ENCODE measurements at places on chromosomes 1 and 21.

- DNase-seq = no peak
Observed at GRCh38 chr1:25369241-25369640, 31.1 kb downstream of the TMEM50A start.

DNA sequence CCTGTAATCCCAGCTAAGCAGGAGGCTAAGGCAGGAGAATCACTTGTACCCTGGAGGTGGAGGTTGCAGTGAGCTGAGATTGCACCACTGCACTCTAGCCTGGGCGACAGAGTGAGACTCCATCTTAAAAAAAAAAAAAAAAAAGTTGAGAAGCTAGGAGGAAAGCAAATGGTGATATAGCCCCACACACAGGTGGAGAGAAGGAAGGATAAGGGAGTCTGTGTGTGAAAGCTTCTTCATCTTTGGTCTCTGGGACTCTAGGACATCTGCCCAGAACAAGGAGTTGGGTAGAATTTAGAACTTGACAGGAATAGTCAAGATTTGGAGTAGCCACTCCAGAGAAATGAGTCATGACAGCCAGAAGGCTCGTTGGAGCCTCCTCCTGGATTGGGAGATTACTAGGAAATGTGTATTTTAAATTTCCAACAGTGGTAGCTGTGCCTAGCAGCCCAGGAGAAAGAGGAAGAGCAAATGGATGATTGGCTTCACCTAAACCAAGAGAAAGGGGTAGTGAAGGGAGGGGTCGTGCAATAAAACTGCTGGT lies 19.9 kb downstream of the NPL start:
- no peak for DNase-seq

- DNase-seq = no peak
Observed at GRCh38 chr1:244897476-244898254, 33.3 kb upstream of the HNRNPU start.

- DNase-seq = no peak
Observed at GRCh38 chr1:234885601-234886000, 243.0 kb downstream of the TOMM20 start.

DNA sequence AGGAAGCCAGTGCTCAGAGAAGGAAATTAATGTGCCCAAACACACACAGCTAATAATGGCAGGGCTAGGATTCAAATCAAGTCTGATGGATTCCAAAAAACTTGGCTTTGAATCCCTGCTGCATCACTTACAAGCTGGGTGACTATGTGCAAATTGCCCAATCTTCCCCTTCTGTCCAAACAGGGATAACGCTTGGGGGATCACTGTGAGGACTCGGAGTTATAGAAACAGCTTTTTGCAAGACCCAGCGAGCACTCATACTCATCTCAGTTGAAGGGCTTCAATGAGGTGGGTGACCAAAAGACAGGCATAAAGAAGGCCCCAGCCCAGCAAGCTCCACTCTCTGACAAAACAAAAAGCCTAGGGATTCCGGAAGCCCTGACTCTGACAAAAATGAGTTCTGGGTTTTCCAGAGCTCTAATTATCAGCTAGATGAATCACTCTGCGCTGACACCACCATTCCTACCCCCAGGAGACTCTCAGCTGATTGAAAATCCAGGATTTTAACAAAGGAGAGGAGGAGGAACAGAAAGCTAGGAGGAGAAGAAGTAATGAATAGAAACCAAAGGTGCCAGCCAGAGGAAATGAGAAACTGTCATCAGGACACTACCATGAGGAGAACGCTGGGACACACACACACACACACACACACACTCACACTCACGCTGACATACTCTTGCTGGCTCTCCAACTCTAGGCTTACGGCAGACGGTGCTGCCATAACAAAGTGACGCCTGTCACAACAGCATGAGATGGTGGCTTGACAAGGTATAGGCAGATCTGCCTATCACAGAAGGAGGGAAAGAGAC lies 1.6 kb upstream of the STK40 start:
- DNase-seq = no peak

GRCh38 chr1:183278739-183279591 lies 92.9 kb downstream of the LAMC2 start:
- no peak for DNase-seq

- no peak for DNase-seq
Observed at GRCh38 chr21:39632796-39633442, 20.2 kb downstream of the B3GALT5 start.

DNA sequence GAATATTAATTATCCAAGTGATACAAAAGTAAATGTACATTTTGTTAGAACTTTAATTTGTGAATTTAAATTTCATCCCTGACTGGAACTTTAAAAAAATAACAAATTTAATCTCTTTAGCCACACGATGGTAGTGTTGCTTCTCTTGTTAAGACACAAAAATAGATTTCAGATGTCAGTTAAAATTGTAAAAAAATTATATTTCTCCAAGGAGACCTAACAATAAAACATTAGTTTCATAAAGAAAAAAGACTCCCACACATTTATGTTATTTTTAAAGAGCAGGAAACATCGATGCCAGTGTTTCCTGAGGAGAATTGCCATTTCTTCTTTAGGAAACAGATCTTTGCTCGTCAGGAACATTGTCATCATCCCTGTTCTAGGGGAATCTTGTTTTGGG lies 74.0 kb upstream of the DEPDC1 start:
- DNase-seq = no peak

DNA sequence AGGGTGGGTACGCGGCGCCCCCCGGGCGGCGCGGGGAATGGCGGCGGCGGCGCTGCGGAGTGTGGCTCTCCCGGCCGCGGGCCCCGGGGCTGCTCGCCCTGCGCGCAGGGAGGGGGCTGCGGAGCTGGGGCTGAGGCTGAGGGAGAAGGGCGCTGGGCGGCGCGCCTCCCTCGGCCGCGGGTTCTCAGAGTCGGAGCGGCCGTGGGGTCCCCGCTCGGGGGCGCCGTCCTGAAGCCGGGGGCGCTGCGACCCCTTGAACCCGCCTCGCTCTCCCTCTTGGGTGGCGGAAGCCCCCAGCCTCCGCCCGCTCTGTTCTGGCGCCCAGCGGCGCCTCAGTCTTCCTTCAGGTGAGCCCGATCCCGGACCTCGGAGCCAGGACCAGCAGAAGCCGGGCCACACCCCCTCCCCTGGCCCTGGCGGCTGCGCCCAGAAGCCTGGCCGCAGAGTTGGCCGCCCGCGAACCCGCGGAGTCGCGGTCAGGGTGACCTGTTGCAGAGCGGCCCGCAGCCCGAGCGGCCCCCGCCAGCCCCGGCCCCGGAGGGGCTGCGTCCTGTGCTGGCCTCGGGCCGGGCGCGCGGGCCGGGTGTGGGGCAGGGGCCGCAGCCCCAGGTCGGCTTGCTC lies 532 bp downstream of the RALGPS2 start:
- no peak for DNase-seq

DNA sequence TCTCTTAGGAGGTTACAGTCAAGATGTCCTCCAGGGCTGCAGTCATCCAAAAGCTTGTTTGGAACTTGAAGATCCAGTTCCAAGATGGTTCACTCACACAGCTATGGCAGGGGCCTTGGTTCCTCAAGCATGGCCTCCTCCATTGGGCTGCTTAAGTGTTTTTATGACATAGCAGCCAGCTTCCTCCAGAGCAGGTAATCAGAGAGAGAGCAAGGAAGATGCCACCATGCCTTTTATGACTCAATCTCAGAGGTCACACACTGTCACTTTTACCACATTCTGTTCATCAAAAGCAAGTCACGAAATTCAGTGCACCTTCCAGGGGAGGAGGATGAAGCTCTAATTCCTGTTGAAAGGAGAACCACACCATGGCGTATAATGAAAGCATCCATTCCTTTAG lies 17.1 kb downstream of the ELAPOR1 start:
- no peak for DNase-seq

GRCh38 chr1:159144571-159144970 lies 26.8 kb upstream of the CADM3 start:
- no peak for DNase-seq

- no peak for DNase-seq
Observed at GRCh38 chr1:27099587-27100334, 55.2 kb downstream of the SLC9A1 start.

DNA sequence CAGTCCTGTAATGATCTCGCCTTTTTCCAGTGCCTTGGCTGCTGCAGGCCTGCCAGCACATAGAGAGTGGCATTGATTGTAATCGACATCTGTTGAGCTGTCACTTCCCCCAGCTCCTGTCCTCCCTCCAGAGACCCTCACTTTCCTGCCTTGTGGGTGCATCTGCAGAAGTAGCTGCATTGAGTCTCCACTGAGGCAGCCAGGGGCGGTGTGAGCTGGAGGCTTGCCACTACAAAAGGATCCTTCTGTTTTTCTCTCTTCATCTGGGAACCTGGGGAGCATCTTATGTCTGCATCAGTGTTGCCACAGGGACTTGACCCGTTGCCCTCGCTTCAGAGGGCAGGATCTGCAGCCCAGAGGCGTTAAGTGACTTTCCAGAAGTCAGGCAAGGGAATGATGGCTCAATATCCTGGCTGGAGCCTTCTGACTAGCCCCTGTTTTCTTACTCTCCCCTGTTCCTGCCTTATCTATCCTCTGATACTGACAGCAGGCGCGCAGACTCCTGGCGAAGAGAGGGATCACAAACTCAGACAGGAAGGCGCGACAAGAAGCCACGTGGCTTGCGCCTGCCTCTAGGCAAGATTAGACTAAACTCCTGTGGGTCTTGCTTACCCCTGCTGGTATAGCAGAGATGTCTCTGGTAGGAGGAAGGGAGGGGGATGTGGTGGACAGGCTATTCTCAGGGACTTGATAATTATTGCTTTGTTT lies 13.3 kb upstream of the FMOD start:
- DNase-seq = no peak

DNA sequence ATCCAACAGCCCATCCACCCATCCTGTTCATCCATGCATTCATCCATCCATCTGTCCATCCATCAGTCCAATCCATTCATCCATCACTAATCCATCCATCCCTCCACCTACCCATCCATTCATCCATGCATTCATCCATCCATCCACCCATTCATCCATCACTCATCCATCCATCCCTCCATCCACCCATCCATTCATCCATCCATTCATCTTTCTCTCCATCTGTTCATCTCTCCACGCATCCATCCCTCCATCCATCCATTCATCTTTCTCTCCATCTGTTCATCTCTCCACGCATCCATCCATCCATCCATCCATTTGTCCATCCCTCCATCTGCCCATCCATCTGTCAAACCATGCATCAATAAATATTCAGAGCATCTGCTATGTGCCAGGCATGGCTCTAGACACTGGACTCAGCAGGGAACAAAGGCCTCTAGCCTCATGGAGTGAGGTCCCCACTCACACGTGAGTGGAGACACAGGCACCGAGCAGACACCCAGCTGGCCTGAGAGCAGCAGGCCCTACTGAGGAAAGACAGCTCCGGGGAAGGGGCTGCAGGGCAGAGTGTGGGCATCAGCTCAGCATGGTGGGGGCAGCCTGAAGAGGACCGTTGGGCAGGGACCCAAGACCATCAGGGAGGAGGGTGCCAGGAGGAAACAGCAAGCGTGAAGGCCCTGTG lies 9.6 kb downstream of the KRTAP10-1 start:
- DNase-seq = no peak

DNA sequence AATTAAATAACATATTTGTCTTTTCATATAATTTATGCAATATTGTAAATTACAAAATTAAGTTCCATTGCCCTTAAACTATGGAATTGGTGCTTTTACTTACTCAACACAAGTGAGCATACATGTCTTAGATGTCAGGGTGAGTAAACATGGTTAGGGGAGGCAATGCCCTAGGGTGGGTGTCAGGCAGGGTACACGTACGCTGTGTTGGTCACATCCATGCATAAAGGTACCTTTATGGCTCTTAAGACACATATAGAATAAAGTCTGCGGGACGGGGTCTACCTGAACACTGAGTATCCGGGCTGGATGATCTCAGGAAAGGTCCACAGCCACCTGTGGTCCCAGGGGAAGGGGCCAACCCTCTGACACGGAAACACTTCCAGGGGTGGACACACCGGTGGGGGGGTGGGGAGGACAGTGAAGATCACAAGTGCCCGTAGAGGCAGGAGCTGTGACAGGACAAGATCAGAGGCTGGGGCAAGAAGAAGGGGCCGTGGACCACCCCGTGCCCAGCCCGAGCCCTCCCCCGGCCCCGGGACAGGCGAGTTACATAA lies 720 bp downstream of the LIN9 start:
- no peak for DNase-seq

- no peak for DNase-seq
Observed at GRCh38 chr1:8302081-8302956, 15.6 kb upstream of the SLC45A1 start.

DNA sequence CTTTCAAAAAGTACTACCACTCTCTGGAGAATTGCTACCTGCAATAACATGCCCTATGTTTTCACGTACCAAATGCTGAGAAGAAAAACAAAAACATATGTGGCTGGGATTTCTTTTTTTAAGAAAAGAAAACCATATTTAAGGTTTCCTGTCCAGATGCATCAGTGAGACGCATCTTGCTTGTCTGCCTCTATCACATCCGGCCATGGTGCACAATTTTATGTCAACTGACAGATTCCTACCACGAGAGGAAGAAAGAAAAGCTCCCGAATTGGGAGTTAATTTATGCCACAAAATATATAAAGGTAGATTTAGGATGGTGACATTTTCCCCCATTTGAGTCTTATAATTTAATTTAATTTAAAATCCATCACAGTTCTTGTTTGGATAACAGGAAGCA lies 62.3 kb upstream of the COL24A1 start:
- DNase-seq = no peak

DNA sequence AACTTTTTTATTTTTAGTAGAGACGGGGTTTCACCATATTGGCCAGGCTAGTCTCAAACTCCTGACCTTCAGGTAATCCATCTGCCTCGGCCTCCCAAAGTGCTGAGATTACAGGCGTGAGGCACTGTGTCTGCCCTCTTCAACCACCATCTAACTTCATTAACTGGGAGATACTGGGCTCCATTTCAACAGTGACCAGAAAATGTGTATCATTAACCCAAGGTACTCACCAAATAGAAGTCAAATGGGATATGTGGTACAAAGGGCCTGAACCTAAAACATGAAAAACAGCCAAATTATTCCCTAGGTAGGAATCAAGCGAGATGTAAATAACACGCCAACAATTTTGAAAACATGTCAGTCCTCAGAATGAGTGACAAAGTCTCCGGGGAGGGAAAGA lies 1.2 kb downstream of the ILF2 start:
- DNase-seq = no peak

DNA sequence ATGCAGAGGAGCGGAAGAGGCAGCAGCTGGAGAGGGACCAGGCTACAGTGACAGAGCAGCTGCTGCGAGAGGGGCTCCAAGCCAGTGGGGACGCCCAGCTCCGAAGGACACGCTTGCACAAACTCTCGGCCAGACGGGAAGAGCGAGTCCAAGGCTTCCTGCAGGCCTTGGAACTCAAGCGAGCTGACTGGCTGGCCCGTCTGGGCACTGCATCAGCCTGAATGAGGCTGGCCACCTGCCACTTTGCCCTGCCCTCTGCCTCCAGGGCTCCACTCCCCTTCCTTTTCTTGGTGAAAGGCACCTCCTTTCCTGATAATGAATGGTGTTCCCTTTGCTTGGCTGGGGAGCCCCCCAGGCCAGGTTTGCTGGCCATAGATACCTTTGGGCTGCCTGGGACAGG lies 3.3 kb upstream of the HMGN2 start:
- DNase-seq = no peak

Data from CD4-positive, alpha-beta T cell treated with Interleukin-6 at 100 ng/mL for 8 hours (primary cell).